Bronchial epithelial cell (primary cell): ENCODE measurements at places on chromosomes 16 and 17.

GRCh38 chr16:46736695-46737094 lies 11.4 kb downstream of the MYLK3 start:
- DNase-seq = no peak

DNA sequence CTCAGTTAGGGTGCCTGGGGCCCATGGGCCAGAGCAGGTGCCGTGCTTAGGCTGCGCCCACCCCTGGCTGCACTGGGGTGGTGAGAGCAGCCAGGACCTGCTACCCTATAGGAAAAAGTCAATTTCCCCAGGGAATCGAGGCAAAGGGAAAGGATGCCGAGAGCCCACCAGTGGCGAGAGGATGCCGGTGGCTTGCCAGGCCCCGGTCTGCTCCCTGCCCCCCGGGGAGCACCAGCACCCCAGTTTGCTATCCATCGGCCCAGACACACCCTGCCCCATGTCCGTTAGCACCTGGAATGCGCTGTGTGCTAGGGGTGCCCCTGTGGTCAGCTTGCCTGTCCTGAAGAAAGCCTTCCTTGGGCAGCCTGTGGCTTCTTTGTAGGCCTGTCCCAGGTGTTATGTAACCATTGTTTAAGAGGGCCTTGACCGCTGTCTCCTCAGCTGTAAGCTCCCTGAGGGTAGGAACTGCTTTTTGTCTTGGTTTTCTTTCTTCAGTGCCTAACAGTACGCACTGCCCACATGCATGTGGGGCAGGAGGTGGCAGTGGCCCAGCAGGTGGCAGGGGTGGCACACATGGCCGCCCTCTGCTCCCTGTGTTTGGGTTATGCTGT lies 40.8 kb downstream of the NT5M start:
- DNase-seq = no peak

- peak; percentile 52 for DNase-seq
Measured at GRCh38 chr17:27602721-27603420, 28.1 kb upstream of the LGALS9 start.

DNA sequence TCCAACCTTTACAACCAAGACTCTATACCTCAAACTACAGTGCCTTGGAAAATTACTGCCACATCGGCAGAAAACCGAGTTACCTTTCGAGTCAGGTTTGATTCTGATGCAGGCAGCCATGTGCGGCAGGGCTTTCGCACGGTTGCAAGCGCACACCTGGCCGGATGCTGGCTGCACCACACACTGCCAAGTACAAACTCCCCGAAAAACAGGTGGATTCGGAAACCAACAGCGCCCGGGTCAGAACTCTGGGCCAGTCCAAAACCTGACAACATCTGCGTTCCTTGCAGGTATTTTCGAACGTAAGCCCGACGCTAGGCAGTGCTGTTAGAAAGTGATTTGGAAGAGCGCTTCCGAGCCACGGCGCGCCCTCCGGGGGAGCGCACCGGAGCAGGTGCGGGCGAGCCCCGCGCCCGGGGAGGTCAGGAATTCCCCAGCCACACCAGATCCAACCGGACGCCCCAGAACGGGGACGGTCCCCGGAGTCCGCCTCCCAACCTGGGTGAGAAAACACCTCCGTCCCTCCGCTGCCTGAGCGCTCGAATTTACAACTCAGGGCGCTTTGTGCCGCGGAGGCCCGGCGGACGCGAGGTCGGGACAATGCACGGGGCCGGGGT lies 1.2 kb downstream of the USP7 start:
- no peak for DNase-seq

DNA sequence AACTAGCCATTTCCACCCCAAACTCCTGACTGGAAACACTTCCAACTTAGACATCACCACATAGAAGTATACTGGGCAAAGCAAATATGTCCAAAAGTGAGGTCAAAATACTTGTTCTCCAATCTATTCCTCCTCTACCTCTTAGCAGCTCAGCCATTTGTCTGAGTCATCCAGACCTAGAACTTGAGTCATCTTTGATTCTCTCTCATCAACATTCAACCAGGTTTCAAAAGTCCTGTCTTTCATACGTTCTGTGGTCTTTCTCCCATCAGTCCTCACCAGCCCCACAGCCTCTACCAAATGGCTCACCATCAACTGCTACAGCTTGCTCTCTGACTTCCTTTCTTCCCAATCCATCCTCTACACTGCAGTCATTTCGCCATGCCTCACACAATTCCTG lies 6.8 kb downstream of the ANKFY1 start:
- DNase-seq = peak; percentile 58

- DNase-seq = peak; percentile 66
Measured at GRCh38 chr17:3659541-3660111, 8.8 kb downstream of the TAX1BP3 start.

DNA sequence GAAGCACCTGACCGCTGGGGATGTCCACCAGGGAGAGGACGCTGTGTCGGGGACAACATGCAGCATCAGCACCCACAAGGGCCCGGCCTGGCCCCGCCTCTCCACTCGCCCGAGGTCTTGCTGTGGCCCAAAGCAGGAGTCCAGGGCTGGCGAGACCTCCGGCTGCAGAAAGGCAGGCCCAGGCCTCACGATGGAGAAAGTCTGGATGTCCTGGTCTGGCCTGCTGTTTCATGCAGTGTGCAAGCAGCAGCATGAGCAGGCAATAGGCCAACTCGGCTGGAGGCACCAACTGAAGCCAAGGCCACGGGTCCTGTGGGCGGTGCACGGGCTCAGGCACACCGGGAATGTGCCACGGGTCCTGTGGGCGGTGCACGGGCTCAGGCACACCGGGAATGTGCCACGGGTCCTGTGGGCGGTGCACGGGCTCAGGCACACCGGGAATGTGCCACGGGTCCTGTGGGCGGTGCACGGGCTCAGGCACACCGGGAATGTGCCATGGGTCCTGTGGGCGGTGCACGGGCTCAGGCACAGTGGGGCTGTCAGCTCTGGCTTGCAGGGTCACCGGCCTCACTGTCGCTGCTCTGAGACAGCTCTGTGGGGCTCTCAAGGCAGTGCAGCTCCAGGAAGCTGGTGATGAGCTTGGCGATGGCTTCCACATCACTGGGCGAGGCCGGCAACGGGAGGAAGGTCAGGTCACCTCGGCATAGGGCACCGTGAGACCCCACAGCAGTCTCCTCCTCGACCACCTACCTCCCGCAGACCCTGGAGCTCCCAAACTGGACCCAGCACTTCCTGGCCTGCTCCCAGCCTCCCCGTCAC lies 6.9 kb downstream of the CYBC1 start:
- no peak for DNase-seq

GRCh38 chr16:49623501-49624266 lies 232.2 kb downstream of the ZNF423 start:
- no peak for DNase-seq

- no peak for DNase-seq
Measured at GRCh38 chr16:60755907-60756306, 1280.3 kb downstream of the CDH8 start.

- DNase-seq = no peak
Measured at GRCh38 chr17:81958633-81959342, 2.2 kb downstream of the NOTUM start.

GRCh38 chr17:19238167-19238505 lies 970 bp downstream of the EPN2 start:
- DNase-seq = no peak
